Activated T-cell treated with anti-CD3 and anti-CD28 coated beads, Interleukin-2, amount 50 U/mL, for 48 hours (primary cell): ENCODE measurements at places on chromosomes 7 and 10.

DNA sequence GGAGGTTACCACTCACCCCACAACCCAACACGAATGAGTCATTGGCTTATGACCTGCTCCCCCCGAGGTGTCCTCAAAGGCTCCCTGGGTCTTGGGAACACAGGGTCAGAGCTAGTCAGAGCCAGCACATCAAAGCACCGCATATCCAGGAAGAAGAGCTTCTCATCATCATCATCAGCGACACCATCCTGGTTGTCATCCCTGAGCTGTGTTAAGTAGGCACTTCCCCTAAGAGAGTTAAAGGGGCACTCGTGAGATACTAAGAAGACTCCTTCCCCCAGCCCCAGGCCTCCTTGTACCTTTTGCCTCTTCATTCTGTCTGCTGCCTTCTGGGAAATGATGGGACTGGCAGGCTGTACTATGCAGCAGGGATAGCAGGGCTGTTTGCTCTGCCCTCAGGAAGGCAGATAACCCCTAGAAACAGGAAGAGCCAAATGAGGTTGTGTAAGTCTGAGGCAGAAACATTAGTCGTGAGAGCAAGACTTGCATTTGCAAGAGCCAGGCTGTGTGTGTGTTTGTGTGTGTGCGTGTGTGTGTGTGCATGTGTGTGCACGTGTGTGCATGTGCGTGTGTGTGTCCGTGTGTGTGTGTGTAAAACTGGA, 11.1 kb upstream of the CPA1 start:
- DNase-seq, result no peak

DNA sequence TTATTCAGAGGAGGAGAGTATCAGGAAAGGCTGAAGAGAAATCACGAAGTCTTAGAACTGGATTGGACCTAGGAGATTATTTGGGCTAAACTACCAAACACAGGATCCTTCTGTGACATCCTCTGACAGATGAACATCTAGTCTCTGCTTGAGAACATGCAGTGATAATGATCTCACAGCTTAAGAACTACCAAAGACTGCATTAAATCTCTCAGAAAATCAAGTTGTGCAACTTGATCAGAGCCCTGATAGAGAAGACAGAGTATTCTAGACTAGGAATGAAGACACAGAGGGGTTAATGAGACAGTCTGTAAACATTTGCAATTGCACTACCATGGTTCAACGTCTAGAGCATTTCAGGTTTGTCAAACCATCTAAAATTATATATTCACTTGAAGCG, 37.1 kb upstream of the AGBL3 start:
- no peak for DNase-seq

GRCh38 chr7:122369756-122370155, 65.2 kb upstream of the FEZF1 start:
- no peak for DNase-seq

DNA sequence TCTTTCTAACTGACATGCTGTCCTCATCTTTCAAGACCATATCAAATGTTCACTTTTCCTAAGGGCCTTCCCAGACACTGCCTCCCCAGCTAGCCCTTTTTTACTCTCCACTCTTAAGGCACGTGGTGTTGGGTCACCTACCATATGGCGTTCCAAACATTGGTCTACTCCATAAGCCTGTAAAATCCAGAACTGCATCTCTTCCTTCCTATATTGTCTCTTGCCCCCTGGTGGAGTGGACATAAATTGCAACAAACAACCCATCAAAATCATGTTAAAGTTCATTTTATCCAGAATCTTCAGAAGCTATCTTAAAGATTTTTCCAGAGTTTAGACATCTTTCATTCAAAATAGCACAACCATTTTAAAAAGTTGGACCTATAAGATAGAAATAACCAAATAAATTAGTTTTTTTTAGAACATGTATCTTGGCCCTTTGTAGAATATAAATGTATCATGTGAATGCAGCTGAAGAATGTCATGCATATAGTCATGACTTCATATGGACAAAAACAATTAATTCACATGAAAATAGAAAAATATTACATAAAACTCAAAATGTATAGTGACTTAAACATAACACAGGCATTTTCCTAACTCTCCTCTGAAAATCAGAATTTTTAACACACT, 180.6 kb upstream of the CHRM2 start:
- no peak for DNase-seq

DNA sequence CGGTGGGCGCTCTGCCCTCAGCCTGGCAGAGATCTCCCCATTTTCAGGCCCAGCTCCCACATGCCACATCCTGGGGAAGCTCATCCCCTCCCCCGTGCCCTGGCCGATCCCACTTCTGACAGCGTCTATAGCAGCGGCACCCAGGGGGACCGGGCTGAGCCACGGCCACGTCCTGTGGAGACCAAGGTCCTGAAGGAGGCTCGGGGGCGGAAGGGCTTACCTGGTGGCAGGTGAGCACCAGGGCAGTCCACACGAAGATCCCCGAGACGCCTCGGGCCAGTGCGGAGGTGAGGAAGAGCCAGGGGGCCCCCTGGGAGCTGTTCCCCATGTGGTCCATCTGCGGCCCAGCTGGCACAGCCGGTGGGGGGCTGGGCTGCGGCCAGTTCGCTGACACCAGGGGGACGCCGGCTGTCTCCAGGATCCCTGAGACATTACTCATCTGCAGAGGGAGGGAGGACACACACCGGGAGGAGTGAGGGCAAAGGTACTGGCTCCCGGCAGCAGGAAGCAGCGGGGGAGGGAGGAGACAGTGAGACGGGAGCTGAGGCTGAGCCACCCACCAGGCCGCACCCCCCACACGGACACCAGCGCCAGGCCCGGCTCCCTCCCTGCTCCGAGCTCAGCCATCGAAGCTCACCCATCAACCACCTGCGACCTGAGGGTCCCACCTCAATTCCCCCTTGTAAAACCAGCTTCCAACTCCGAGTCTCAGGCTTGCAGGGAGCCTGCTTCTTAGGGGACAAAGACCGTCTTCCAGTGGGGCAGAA, 776 bp downstream of the TMEM184A start:
- DNase-seq, result no peak

DNA sequence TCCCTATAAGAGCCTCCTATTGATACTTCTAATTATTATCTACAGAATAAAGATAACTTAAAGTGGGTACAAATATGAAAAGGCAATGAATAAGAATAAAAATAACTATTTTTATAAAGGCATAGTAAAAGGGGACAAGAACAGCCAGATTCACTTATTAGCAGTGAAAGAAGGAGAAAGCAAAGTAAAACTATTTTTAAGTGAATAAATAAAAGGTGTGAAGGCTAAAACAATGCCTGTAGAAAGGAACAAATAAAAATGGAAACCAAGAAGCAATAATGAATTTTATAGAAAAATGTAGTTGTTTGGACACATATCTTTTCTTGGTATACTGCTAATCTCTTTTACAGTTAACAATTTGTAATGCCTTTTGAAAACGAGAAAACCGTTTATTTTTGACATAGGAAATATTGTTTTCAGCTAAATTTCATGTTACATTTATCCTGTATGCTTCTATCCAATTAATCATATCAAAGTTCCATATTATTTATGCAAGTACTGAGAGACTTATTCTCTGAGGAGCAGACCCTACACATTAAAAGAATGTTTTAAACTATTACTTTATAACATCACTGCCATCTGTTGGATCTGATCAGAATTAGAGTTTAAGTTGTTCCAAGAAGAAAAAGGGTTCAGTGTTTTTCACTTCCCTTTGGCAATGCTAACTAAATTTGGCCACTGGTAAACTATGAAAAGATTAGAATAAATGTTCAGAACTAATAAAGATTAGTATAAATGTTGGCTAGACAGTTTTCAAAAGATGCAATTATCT, 59.1 kb downstream of the ARMC3 start:
- DNase-seq, result no peak

DNA sequence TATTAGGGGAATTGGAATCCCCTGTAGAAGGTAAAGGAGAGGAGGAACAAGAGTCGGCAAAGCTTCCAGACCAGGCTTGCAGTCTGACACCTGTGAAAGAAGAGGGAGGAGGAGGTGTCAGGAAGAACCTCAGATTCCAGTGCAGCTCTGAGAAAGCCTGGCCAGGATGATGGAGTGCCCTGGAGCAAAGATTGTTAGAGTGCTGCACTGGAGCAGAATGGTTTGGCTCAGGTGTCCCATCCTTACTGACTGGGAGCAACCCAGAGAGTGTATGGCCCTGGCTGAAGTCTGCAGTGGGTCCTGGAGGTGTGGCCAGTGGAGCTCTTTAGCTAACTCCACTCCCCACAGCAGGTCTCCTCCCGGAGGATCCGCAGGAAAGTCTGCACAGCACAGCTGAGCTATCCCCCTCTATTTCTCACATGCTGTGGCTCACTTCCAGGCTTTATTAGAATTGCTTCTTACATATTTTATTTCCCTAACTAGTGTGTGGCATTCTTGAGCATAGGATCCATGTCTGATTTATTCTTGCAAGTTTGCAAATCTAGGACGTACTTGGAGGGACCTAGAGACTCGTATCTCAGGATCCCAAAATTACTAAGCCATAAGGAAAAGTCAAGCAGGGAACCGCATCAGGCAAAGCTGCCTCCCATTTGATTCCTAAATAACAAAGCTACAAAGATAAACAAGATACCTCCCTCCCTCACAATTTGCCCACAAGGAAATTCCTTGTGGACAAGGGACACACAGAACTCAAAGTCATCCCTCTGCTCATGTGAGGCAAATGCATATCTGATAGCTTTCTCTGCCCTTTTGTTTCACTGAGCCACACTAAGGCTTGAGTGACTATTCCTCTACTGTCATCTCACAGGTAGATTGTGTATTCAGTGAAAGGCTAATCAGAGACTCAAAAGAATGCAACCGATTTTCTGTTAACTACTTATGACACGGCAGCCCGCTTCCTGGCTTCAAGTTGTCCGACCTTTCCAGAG, 58.8 kb downstream of the VIM start:
- DNase-seq, result no peak

DNA sequence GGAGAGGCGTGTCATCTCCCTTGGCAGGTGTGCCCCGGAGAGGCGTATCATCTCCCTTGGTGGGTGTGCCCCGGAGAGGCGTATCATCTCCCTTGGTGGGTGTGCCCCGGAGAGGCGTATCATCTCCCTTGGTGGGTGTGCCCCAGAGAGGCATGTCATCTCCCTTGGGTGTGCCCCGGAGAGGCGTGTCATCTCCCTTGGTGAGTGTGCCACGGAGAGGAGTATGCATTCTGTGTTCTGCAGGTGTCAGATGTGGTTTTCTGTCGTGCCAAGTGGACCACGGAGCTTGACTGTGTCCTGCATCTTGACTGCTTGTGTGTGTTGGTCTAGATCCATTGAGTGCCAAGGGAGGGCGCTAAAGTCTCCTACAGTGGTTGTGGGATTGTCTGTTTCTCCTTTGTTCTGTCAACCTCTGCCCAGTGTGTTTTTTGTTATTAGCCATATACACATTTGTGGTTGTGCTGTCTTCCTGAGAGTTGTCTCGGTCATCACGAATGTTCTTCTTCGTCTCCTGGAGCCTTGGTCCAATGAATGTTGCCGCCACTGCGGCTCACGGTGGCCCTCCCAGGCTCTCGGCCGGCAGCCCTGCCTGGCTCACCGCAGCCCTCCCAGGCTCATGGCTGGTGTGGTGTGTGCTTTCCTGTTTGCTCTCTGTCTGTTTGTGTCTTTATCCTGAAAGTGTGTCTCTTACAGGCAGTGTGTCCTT, 96.8 kb downstream of the INPP5A start:
- DNase-seq, result no peak

DNA sequence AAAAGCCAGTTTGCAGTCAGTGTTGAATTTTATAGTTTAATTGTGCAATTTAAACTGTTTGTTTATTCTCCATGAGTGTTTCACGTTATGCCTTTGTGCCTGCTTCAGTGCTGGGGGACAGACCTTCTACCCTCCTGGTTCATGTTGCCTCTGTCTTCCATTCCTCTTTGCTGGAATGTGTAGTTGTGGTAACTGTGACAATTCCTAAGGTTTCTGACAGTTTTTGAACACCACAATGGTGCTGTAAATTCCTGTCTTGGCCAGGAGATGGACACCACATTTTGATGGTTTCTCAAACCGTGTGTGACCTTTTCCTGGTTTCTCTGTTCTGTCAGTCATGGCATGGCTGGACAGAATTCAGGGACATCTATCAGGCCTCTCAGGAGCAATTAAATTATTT, 201.7 kb downstream of the BICC1 start:
- no peak for DNase-seq

DNA sequence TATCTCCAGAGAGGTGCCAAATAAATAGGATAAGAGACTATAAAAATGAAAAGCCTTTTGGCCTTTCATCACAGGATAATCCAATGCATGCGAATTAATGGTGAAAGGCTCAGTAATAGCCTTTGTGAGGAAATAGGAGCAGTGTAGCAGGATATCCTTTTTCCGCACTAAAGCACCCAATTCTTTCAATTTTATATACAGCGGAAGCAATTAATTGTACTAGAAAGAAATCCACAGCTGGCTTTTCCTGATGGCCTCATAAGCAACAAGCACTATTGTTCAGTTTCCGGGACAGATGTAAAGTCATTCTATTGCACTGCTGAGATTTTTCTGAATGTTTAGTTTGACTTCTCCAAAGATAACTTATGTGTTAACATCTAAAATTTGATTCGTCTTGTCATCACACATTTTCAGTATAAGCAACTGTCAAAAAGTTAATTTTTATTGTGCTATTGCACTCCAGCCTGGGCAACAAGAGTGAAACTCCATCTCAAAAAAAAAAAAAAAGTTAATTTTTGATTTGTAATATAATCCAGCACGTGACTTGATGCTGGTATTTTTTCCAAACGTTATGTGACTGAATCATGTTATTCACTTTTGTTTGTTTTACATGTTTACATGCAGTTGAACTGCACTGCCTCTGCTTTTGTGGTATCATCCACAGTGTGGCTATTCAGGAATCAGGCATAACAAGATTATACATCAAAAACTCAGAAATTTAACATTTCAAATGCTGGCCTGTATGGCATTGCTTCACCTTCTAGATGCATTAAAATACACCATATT, 8.4 kb upstream of the BMPR1A start:
- DNase-seq, result no peak

DNA sequence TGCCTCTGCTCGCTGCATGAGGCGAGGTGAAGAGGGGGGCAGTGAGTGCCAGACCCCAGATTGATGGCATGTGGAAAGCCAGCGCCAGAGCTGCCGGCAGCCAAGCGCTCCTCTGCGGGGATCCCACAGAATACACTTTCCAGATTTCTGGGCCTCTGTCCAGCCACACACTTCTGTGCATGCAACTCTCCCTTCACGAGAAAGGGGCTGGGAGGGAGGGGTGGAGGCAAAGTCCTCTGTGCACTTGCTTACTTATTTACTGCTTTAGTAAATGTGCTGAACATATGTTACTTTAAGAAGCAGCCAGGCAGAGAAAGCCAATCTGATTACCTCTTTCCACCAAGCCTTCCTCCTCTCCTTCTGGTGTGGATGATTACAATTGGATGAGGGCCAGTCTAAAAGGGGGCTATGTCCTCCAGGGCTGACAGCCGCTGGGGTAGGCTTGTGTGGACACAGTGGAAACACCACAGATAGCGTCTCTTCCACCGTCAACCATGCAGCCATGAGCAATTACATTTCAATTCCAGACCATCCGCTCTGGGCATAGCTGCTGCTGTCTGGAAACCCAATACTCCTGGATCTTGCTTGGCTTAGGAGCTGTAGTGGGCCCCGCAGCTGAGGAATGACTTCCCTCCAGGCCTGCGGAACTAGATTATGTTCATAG, 322.8 kb upstream of the ANKRD30A start:
- DNase-seq, result no peak

GRCh38 chr10:20593649-20594048, 303.5 kb downstream of the NEBL start:
- no peak for DNase-seq
